ENCODE measurements at places on chromosomes 1 and 21. TPM values are rescaled to one million over a fixed set of nuclear protein-coding genes. Genes with fewer than 3 reads are reported as not detected.

AGBL4 gene
- total RNA-seq = not detected

AADACL4 gene
- total RNA-seq = not detected

CYP4A22 gene
- not detected for total RNA-seq

FGR gene
- total RNA-seq = not detected

NLRP3 gene
- 0.24 TPM for total RNA-seq

MEF2D gene
- total RNA-seq = 57.3 TPM
